Natural killer cell treated with Interleukin-12 subunit alpha and Interleukin-12 subunit beta and Interleukin-15 and Interleukin-18, amount 100 ng/mL, for 72 hours (primary cell): ENCODE measurements at places on chromosomes 1 and 21.

GRCh38 chr1:15577691-15578090 is 7.2 kb downstream of the AGMAT start:
- DNase-seq = no peak

GRCh38 chr1:233566886-233567285 is 47.0 kb upstream of the KCNK1 start:
- DNase-seq = no peak

- no peak for DNase-seq
These were observed 103.3 kb upstream of the FGGY start for GRCh38 chr1:59193443-59194093.

- no peak for DNase-seq
These were observed 213.7 kb upstream of the VAMP3 start for GRCh38 chr1:7557301-7557891.

DNA sequence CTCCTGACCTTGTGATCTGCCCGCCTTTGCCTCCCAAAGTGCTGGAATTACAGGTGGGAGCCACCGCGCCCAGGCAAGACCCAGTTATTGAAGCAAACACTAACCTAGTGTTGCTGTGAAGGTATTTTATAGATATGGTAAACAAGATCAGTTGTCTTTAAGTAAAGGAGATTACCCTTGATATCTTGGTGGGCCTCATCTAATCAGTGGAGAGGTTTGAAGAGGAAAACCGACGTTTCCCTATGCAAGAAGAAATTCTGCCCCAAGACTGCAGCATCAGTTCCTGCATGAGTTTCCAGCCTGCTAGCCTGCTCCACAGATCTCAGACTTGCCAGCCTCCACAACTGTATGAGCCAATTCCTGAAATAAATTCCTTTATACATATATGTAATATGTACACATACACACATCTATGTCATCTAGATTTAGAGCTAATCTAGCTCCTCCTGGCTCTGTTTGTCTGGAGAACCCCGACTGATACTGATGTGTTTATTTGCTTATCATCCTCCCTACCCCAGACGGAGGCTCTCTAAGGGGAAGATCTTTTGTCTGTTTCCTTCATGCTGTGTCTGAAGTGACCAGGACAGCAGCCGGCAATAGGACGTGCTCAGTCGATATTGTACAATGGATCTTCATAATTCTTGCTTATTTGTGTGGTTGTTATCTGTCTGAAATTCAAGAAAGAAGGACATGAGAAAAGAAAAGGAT is 90.9 kb downstream of the IER5 start:
- no peak for DNase-seq

- no peak for DNase-seq
These were observed 215.8 kb downstream of the COL24A1 start for GRCh38 chr1:85940656-85941306.

GRCh38 chr1:159884296-159884695 is 15.7 kb downstream of the CFAP45 start:
- no peak for DNase-seq

- DNase-seq = peak; percentile 80
These were observed 1.1 kb downstream of the ADGRB2 start for GRCh38 chr1:31762726-31763670.

DNA sequence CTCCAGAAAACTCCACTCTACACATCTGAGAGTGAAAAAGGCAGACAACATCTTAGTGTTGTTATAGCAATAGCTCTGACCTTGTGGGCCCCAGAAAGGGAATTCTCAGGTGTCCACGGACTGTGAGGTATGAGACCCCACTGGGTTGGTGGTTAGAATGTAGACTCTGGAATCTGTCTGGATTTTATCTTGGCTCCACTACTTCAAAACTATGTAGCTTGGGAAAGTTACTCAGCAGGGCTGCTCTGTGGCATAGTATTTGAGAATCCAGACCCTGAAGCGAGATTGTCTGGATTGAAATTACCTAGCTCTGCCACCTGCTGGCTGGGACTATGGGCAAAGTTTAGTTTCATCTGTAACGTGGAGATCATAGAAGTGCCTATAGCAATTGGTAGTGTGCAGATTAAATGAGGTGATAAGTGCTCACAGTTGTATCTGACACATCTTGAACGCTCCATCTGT is 25.8 kb downstream of the PRDM2 start:
- no peak for DNase-seq

- no peak for DNase-seq
These were observed 894 bp downstream of the TCEA3 start for GRCh38 chr1:23423415-23424292.

DNA sequence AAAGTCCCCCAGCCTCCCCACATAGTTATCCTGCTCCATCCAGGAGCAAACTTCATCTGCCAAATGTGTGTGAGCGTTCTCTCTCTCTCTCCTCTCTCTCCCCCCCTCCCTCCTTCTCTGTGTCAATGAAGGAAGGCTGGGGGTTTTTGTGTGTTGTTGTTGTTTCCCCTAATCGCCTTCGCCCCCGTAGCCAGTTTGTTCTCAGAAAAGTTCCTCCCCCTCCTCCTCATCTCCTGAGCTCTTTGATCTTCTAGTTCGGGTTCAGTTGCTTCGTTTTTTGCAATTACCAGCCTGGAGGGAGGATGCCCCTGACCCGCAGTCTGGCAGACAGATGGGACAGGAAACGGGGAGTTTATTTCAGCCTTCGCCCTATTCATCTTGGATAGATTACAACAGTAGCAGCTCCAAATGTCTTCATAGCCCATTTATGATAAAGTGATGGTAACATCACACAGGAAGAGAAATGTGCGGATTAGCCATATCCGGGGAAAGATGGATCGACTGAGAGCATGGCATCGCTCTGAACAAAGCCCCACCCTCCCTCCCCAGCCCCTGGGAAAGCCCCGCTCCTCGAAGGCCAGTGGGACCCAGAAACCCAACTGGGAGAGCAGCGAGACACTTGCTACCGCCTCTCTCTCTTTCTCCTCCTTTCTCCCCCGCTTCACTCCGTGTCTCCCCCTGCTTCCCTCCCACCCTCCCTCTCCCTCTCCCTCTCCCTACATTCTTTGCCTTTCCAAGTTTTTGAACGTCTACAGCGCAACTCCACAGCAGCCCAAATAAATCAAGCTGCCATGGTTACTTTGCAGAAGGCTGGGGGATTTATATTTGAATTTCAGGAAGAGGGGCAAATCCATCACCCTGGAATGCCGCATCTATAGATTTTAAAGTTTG is 139.7 kb upstream of the ARHGEF16 start:
- no peak for DNase-seq

GRCh38 chr1:32405672-32406467 is 11.6 kb upstream of the BSDC1 start:
- DNase-seq = no peak

GRCh38 chr1:204615881-204616280 is 69.7 kb downstream of the LRRN2 start:
- DNase-seq = no peak

GRCh38 chr1:84174051-84174556 is 30.0 kb downstream of the PRKACB start:
- DNase-seq = no peak

GRCh38 chr1:183598386-183598785 is 8.1 kb upstream of the NCF2 start:
- no peak for DNase-seq

- no peak for DNase-seq
These were observed 16.6 kb upstream of the CCDC27 start for GRCh38 chr1:3735688-3736087.

DNA sequence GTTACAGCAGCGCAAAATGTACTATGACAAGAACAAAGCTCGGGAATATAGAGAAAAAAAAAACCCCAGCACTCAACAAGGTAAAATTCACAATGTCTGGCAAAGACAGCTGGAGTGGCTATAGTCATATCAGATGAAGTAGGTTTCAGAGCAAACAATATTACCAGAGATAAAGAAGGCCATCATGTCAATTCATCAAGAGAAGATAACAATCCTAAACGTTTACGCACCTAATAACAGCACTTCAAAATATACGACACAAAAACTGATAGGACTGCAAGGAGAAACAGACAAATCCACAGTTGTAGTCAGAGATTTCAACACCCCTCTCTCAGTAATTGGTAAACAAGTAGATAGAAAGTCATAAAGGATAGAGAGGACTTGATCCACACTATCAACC is 455.2 kb downstream of the PTPRU start:
- DNase-seq = no peak

DNA sequence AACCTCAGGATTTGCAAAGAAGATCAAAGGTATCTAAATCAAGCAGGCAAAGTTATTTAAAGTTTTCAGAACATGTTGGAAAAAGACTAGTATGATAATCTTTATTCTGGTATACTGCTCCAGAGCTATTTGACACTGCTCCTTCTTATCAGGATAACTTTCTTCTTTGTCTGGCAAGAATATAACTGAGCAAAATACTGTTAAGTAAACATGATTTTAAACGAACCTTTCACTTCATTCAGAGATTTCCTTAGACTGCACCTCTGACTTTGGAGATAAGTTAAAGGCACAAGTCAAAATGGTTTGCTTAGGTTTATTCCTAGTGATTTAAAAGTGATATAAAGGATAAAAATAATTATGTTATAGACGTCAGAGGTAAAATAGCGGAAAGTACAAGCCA is 103.9 kb upstream of the CCDC190 start:
- no peak for DNase-seq

- no peak for DNase-seq
These were observed 25.4 kb downstream of the INTS7 start for GRCh38 chr1:212010004-212010403.

DNA sequence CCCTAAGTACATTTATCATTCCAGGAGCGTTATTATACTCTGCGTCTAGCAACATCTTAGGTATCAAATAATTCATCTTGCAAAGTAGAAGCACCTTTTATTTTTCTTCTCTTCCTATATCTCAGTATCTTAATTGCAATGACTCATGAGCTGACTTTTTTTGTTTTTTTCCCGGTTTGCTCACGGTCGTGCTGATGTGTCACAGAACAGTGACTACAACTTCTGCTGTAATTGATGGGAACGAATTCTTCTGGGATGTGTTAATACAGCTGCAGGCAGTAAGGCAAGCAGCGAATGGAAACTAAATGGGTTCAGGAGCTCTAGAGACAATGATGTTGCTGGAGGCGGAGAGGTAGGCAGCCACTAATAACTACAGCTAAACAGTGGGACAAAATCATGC is 89.8 kb upstream of the TMPRSS15 start:
- no peak for DNase-seq

GRCh38 chr1:206895837-206896242 is 1.4 kb upstream of the IL24 start:
- no peak for DNase-seq

GRCh38 chr1:48955774-48956173 is 179.1 kb upstream of the BEND5 start:
- no peak for DNase-seq

- no peak for DNase-seq
These were observed 191.7 kb upstream of the NFIA start for GRCh38 chr1:60890664-60891063.

DNA sequence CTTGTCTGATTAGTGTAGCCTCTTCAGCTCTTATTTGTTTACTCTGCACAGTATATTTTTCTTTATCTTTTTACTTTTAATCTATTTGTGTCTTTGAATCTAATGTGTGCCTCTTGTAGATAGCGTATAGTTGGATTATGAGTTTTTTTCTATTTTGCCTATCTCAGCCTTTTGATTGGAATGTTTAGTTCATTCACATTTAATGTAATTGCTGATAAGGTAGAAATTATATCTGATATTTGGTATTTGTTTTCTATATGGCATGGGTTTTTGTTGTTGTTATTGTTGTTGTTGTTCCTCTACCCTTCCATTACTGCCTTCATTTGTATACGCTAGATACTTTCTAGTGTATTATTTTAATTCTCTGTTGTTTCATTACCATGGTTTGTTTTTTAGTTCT is 131.7 kb upstream of the GRIK3 start:
- no peak for DNase-seq

DNA sequence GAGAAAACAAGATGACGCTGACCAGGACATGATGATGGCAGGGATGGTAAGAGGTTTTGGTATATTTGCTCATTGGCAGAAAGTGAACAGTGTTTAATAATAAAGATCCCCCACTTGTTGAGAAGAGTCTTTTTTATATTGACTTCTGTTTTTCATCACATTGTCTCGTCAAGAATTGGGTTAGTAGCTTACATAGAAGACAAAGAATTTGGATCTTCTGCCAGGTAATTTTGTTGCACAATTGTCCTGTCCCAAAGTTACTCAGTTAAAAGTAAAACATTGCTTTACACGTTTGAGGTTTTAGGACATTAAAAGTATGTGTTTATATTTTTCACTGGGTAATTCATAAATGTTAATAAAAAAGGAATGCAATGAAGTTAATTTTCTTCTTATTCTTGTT is 48.3 kb upstream of the LAMC2 start:
- no peak for DNase-seq

GRCh38 chr21:34336756-34337391 is 26.9 kb upstream of the KCNE2 start:
- no peak for DNase-seq

DNA sequence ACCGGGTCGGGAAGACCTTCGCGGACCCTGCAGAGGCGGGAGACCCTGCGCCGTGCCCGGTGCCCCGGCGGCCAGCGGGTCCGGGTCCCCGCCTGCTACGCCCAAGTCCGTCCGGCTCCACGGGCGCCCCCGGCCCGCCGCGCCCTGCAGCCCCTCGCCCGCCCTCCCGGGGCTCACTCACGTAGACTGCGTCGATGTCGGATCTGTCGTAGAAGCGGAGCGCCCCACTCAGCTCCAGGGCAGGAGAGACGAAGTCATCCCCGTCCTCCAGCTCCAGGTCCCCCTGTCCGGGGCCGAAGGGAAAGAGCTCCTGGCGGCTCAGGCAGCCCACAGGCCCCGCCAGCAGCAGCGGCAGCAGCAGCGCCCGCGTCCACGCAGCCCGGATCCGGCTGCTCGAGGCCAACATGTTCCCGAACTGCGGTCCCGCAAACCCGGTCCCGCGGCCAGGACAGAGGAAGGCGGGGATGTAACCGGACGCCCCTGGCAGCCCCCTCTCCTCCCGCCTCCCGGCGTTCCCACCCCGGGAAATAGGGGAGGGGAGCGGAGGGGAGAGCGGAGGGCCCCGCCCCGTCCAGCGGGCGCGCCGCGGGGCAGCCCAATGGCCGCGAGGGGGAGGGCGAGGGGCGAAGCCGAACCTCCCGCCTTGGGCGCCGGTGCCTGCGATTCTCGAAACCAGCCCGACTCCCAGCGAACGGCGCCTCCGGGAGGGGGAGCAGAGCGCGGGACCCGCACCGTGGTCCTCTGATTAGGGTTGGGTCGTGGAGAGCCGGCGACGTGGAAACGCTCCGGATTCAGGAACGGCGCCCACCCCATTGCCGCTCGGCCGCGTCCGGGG is at the start of gene NID1:
TSS of gene NID1 (minus strand) at position 417 of the 835 bp plus-strand sequence. CDS start at position 406, 11 bp downstream.
- DNase-seq = no peak

GRCh38 chr1:4002061-4002521 is 102.0 kb upstream of the C1orf174 start:
- DNase-seq = no peak

DNA sequence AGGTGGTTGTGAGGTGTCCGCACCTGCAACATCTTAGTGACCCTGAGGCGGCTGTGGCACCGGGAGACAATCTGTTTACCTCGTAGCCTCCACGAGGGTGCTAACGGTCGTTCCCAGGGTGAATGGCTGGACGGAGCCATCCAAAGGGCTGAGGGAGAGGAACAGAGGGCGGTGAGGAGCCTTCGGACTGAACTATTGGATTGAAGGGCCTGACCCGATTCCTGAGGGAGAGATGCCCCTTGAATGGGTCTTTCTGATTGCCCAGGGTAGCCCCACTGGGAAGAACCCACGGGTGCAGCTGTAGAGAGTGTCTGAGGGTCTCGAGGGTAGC is 2.3 kb downstream of the NR5A2 start:
- DNase-seq = no peak

GRCh38 chr1:94873520-94874351 is 53.2 kb downstream of the CNN3 start:
- no peak for DNase-seq

GRCh38 chr1:222583079-222583478 is 6.7 kb downstream of the TAF1A start:
- no peak for DNase-seq
